ENCODE measurements at places on chromosomes 4 and X. TPM values are rescaled to one million over a fixed set of nuclear protein-coding genes. Genes with fewer than 3 reads are reported as not detected.

Gene ZMAT1
- total RNA-seq = 7.9 TPM

Gene ZNF711
- total RNA-seq = 3.6 TPM

Gene RIPPLY1
- not detected for total RNA-seq

Gene REPS2
- 6.1 TPM for total RNA-seq

Gene SERTM2
- total RNA-seq = 2.9 TPM

Gene HSFX4
- not detected for total RNA-seq

Gene ZNF182
- 4.3 TPM for total RNA-seq

Gene CSAG3
- not detected for total RNA-seq
